ENCODE measurements at places on chromosomes 4 and X.

- DNase-seq: no peak
These were observed 256.6 kb upstream of the NDST4 start for GRCh38 chr4:115370012-115370411.

DNA sequence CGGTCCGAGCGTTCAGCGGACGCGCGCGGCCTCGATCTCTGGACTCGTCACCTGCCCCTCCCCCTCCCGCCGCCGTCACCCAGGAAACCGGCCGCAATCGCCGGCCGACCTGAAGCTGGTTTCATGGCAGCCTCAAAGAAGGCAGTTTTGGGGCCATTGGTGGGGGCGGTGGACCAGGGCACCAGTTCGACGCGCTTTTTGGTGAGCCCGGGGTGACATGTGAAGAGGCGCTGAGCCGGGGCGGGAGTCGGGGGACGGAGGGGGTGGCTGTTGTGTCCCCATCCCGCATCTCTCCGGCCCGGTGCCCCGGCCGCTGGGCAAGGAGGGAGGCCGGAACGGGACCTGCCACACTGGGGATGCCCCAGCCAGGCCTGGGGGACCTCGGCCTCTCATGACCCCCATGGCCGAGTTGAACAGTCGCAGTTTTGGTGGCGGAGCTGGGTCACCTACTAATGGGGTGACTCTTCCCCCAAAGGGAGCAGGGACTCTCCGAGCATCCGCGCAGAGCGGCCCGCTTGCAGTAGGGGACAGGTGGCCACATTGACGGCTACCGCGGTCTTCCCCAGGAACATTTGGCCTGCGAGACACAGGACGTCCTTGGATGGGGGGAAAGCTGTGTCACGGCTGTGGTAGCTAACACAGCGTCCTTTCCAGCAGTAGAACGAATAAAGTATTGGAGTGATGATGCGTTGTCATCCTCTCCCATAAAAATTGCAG is at the start of gene GK:
GK (plus strand) TSS at position 9 of the 717 bp plus-strand sequence; CDS start at position 124, 115 bp downstream.
- DNase-seq: peak; percentile 25

- DNase-seq: no peak
These were observed 32.1 kb upstream of the GLRA2 start for GRCh38 chrX:14497184-14497666.

GRCh38 chr4:154466336-154466735 is 25.3 kb downstream of the DCHS2 start:
- no peak for DNase-seq

- DNase-seq: no peak
These were observed 664.9 kb upstream of the LCORL start for GRCh38 chr4:18686338-18687037.

DNA sequence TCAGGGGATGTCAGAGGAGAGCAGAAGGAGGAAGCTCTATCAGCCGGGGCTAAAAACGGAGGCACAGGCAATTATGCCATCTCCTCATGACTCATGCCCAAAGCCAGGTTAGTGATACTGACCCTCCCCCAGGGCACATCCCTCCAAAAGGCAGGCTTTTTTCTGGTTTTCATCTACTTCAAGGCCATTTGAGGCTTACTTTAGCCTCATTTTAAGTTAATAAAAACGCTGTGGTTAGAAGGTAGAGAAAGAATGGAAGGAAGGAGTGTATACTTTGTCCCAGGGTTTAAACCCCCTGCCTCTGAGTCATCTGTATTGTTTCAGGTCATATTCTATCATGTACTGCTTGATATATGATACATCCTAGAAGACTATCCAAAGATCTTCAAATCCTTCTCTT is 89.7 kb upstream of the NDP start:
- no peak for DNase-seq

DNA sequence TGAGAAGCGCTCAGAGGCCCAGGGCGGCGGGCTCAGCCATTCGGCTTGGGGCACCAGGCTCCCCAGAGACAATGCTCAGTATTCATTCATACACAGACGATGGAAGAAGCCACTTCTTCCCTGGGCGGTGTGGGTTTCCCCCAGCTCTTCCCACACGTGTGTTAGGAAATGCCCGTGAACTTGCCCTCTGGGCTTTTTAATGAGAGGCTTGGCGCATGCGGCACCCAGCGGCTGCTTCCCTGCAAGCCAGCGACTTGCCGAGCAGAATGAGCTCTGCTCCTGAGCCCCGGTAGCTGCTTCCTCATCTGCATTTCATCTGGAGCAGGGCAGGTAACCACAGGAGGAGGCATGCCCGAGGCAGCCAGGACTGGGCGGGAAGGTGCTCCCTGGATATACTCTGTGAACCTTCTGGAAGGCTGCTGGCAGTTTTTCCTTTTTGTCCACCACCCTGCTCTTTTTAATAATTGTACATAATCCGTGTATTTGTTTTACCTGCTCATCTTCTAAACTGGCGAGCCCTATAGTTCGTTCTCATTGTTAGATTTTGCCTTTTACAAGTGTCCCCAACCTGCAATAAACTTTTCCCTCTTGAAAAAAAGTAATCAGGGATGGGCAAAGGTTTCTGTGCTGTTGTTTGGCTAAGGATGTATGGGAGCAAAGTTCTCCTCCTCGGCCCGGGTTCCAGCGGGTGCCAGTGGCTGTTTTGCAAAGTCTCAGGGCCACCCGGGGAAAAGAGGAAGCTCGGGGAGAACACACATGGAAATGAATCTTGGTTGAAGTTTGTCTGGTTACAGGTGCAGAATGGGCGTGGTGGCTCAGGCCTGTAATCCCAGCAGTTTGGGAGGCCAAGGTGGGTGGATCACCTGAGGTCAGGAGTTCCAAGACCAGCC is 178.8 kb downstream of the DCLK2 start:
- DNase-seq: peak; percentile 62

- no peak for DNase-seq
These were observed 4.5 kb upstream of the MAML3 start for GRCh38 chr4:140158365-140159030.

- DNase-seq: no peak
These were observed 42.9 kb downstream of the FRAS1 start for GRCh38 chr4:78100060-78100459.

GRCh38 chr4:29734343-29735213 is 985.6 kb upstream of the PCDH7 start:
- no peak for DNase-seq

GRCh38 chrX:109403922-109404321 is 78.0 kb downstream of the GUCY2F start:
- DNase-seq: no peak

- no peak for DNase-seq
These were observed 8.5 kb downstream of the POU3F4 start for GRCh38 chrX:83516597-83516996.

- no peak for DNase-seq
These were observed 10.7 kb downstream of the SEL1L3 start for GRCh38 chr4:25852103-25852502.

GRCh38 chrX:82676386-82676785 is 831.7 kb upstream of the POU3F4 start:
- DNase-seq: no peak

DNA sequence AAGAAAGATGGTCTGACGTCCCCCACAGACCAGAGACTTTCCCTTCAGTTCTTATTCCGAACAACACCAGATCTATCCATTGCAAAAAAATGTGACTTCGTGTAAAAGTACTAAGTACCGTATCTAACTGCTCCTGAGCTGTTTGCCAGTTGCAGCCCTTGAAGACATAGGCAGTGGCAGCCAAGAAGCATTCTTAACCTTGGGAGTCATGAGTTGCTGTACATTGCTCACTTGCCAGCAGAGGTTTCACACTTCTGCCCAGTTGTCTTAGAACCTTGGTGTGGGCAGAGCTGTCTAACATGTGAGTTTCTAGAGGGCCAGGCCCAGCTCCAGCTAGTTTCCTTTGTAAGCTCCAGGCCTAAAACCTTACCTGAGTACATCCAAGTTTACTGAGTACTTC is 10.5 kb upstream of the CHRDL1 start:
- DNase-seq: no peak

DNA sequence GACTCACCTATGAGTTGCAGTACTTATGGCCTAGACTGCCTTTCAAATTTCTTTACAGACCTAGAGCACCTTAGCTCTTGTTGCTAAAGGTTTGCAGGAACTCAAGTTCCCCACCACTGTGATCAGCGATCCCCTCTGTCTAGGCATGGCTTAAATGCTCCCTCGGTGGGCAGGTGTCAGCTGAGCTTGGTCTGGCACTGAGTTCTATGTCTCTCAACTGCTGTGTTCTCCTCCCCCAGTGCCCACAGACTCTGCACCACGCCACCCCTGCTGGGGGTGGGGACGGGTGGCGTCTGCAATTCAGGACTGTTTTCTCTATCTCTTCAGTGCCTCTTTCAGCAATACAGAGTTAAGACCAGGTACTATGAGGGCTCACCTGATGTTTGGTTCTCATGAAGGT is 30.5 kb downstream of the TMEM271 start:
- no peak for DNase-seq

- peak; percentile 50 for DNase-seq
These were observed 292.0 kb downstream of the CCSER1 start for GRCh38 chr4:90419124-90419711.

GRCh38 chrX:136689436-136689835 is 41.5 kb downstream of the CD40LG start:
- DNase-seq: no peak

DNA sequence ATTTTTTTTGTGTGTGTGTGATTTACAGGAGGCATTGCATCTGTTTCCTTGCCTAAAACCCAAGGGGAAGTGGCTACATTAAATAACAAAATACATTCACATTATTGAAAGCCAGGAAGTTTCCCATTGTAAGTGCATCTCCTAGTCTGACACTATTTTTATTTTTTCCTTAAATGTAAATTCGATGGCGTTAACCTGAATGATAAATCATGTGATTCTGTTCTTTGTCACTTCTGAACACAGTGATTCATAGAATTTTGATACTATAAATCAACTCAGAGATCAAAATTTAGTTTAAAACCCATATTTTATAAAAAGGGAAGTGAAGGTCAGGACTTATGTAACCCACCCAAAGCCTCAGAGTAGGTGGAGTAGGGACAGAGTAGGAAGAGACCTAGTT is 258.1 kb downstream of the GABRG1 start:
- DNase-seq: no peak

- DNase-seq: no peak
These were observed 82.8 kb downstream of the PDGFC start for GRCh38 chr4:156888762-156889161.

- DNase-seq: peak; percentile 51
These were observed 704.9 kb upstream of the PABPC4L start for GRCh38 chr4:134906404-134907023.

- no peak for DNase-seq
These were observed 171.9 kb downstream of the TRAM1L1 start for GRCh38 chr4:116913451-116913850.

- no peak for DNase-seq
These were observed 33.5 kb upstream of the IGSF1 start for GRCh38 chrX:131322651-131323050.

DNA sequence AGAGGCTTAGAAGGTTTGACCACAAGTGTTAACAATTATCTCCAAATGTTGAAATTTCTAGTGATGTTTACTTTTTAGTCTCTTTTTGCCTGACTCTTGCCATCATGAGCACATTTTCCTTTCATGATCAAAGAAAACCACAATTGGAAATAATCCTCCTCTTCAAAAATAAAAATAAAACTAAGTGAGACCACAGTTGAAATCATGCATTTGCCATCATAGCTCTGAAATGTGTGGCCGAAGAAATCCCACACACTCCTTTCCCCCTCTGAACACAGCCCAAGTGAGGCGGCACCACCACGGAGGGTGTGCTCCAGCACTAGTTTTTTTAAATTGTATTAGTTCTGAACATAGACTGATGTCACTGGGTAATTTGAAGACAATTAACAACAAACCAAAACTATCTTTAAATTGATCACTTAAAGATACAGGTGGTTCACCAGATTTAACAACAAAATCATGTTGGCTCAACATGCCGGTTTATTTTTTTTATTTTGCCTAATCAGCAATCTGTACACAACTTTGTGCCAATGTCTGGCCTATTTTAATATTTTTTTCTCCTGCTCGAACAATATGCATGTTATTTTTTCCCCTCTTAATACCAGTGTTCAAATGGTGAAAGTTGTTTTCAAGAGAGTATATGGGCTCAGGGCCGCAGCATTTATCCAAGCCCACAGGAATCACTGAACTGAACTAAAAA is 17.6 kb downstream of the APBB2 start:
- no peak for DNase-seq

DNA sequence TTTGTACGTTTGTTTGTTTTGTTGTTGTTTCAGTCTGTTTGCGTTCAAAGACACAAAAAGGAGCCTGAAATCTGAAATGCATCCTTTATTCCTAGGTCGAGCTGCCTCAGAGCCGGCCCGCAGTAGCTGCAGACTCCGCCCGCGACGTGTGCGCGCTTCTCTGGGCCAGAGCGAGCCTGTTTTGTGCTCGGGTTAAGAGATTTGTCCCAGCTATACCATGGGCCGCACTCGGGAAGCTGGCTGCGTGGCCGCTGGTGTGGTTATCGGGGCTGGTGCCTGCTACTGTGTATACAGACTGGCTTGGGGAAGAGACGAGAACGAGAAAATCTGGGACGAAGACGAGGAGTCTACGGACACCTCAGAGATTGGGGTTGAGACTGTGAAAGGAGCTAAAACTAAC is 2.4 kb downstream of the ARMCX1 start:
- DNase-seq: no peak

GRCh38 chr4:4394644-4395043 is 7.7 kb downstream of the NSG1 start:
- DNase-seq: no peak

GRCh38 chrX:2536141-2536540 is 35.4 kb upstream of the DHRSX start:
- DNase-seq: no peak

- no peak for DNase-seq
These were observed 2.9 kb upstream of the USP53 start for GRCh38 chr4:119209586-119209985.

- no peak for DNase-seq
These were observed 184.2 kb upstream of the GPRIN3 start for GRCh38 chr4:89491761-89492160.

DNA sequence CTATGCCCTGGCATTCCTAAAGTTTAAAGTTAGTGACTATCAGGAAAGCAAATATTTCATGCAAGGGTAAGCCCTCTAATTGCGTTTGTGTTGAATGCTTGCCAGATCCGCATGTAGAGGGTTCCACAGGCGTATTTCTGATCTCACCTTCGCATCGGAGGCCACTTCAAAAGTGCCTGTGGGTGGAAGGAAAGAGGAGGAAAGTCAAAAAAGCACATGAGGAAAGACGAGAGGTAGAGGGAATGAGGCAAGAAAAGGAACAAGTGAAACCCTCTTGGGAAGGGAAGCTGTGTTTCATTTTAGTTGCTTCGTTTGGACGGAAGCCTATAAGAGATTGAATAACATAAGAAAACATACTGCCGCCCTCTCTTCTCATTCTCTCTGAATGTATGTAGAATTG is 628.8 kb downstream of the SPRY1 start:
- DNase-seq: no peak
